ENCODE measurements at places on chromosomes 3 and 15. TPM values are rescaled to one million over a fixed set of nuclear protein-coding genes. Genes with fewer than 3 reads are reported as not detected.

DNA sequence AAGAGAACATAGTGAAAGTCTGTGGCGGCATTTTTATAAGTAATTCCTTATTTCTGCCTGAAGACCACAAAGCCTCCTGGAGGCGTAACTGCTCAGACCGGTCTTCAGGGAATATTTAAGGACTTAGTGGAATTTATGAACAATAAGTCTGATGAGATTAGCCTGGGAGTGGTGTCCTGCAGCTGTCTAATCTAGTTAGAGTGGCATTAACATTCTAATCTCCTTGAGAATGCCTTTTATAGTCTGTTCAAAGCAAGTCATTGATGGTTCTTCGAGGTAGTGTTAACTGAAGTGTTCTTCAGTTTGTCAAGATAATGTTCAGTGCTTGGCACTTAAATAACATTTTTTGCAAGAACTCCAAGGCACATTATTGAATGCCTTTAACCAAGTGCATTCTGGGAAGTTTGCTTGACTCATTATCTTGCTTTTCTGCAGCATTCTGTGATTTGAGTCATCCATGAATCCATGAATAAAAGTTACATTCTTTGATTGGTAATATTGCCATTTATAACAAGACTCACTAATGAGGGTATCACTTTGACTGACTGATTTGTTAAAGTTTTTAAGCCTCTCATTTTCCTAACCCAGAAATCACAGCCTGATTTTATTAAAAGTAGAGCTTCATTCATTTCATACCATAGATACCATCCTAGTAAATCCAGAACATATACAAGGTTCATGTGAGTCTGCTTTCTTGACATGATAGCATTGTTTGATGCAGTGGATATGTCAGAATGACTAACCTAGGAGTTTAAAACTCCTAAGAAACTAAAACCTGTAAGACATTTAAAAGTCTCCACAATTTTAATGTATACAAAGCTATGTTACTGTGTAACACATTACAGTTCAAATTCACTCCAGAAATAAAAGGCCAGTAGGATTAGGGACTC, 12.5 kb downstream of the RBM5 start:
- DNase-seq, result peak; percentile 37

Gene GCSAM
- not detected for total RNA-seq

DNA sequence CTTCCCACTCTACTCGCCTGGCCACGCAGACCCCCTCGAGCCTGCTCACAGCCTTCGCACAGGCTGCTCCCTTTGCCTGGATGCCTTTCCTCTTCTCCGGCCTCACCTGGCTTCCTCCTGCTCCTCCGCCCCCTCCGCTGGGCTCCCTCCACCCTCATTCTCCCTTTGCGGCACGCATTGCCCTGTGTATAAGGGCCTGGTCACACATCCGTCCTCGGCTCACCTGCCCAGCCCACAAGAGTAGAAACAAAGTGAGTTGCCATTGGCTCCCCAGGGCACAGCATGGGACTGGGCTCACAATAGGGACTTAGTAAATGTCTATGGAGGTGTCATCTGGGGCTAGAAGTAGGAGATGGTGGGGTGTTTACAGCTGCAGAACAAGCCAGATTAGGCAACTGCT, 4.2 kb downstream of the PLXND1 start:
- DNase-seq, result no peak

DNA sequence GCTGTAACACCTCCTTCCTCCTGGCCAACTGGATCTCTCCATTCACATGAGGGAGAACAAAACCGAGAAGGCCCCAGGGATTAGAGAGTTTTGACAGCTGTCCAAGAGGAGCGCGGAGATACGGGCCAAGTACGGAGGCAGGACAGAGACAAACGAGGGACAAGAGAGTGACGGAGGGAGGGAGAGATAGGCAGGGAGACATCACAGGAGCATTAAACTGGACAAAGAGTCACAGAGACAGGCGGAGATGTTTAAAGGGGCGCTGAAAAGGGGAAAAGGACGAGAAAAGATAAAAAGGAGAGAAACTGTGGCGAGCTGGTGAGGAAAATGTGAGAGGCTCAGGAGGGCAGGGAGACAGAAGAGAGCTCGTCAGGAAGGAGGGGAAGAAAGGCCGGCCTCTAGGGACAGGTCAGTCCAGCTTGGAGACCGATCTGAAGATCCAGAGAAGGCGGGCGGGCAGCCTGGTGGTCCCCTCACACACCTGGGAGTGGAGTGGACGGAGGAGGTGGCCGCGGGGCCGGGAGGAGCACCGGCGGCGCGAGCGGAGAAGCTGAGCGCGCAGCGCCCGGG, 40.5 kb upstream of the ROPN1 start:
- peak; percentile 70 for DNase-seq

DNA sequence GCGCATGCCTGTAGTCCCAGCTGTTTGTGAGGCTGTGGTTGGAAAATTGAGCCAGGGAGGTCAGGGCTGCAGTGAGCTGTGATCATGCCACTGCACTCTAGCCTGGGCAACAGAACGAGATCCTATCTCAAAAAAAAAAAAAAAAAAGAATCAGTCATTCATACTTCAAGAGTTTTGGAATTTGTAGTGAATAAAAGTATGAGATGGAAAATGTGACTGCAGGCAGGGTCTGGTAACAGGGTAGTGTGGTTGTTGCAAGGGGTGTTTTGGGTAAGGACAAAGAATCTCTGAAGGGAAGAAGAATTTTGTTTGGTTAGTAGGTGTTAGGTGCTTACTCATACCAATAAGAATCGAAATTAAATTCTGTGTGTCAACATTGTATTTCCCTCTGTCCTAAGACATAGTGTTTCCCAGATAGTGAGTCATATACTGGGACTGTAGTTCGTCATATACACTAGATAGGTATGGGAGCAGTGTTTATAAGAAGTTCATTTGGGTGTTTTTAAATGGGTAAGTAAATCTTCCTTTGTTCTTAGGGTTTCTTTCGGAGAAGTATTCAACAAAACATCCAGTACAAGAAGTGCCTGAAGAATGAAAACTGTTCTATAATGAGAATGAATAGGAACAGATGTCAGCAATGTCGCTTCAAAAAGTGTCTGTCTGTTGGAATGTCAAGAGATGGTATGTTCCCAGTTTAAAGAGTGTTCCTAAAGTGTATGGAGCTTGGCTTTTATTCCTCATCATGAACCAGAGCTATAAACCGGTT, 14.2 kb downstream of the NR1D2 start:
- peak; percentile 79 for DNase-seq

DNA sequence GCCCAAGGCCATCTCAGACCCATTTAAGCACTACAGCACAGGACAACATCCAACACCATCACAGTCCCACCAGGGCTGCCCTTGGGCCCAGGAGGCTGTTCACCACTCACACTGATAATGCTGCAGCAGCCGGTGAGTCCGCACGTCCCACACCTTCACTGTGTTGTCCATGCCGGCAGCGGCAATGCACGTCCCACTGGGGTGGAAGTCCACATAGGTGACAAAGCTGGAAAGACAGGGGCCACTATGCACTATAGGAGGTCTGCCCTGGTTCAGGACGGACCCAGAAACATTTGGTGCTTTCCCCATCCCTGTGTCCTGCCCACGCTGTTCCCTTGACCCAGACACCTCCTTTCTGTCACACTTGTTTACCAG, 8.5 kb downstream of the POC1A start:
- DNase-seq, result no peak

Gene C3orf33
- total RNA-seq, result 3.4 TPM

Gene GOLGA6A
- not detected for total RNA-seq

GRCh38 chr3:128922804-128923459, 43.5 kb downstream of the ACAD9 start:
- no peak for DNase-seq

DNA sequence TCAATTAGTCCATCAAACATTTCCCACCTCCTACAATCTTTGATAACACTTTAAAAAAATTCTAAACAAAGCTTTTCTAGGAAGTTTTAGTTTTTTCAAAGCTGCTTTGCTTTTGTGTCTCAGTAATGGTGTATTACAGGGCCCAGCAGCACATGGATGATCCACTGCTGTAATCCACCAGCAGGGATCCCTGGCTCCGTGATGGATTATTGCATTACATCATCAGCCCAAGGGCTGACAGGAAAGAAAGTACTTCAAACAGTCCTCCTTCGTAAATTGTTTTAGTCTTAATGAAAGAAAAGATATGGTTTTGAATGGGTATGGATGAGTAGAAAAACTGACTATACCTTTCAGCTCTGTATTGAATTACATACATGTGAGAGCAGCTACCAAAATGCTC, 688.9 kb upstream of the NAALADL2 start:
- DNase-seq, result no peak

DNA sequence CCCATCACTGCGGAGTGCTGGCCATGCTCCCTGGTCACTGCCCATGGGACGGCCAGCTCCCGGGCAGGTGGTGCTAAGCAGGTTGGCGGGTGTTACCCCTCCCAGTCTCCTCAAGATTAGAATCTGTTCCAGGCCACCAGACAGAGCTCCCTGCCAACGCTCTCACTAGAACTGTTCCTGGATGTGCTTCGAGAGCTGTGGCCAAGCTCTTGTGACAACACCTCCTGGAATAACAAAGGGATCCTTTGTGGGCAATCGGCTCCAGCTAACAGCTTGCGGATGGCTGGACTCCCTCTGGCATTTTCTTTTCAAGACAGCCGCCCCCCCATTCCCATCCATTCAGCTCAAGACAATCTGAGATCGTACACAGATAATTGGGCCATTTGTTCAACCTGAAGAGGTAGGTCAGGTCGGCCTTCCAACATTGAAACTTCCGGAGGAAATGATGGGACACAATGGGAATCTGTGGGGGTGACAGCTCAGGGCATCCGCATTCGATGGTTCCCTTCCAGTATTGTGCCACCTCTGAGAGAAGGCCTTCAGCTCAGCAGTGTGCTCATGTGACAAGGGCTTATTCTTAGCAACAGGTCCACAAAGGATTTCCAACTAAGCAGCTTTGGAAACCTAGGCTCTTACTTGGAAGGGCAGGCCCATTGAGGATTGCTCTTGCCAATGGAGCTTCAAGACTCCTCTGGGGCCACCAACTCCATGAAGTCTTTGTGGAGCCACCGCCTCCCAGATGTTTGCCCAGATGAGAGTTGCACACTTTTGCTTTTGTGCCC, 11.6 kb upstream of the EPHB3 start:
- DNase-seq, result no peak

Gene STAB1
- not detected for total RNA-seq

DNA sequence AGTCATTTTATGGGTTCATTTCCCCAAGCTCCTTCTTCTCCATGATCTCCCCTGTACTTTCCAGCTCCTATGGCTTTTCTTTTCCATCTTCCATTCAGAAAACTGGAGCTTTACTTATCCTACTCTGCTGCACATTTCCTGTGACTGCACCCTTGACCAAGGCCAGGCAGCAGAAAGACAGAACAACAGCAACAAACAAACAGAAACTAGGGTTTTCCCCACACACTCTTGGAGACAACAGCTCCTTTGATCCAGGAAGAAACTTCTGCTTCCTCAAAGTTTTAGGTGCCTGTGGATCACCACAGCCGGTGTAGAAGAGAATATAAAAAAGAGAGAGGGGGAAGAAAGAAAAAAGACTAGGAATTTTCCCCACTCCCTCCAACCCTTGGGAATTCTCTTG, 342.3 kb upstream of the CFAP20DC start:
- no peak for DNase-seq

Gene CCR8
- not detected for total RNA-seq

GRCh38 chr3:176579711-176580185, 617.5 kb downstream of the TBL1XR1 start:
- DNase-seq, result no peak

DNA sequence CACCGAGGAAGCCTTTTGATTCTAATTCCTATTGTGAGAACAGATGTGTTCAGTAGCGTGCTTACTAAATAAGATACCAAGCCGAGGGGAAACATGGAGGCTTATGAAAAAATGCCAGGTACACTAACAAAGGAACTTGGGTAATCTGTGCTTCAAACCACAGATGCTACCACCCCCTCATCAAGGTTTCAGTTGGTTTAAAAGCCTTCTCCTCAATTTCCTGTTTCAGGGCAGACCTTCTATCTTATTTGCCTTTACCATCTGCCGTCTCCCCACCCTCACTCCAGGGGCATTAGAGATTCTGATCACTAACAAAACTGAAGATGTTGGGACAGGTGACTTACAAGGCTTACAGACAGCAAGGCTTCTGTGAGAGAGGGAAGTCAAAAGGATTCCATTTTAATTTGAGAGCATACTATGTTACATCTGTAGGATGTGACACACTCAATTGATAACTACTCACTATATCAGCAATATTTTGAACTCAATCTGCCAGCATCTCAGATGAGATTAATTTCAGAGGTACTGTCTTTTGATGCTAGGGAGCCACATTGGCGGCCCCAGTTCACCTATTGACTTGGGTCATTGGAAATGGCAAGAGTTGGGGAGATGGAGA, 60.6 kb upstream of the PLCL2 start:
- no peak for DNase-seq

DNA sequence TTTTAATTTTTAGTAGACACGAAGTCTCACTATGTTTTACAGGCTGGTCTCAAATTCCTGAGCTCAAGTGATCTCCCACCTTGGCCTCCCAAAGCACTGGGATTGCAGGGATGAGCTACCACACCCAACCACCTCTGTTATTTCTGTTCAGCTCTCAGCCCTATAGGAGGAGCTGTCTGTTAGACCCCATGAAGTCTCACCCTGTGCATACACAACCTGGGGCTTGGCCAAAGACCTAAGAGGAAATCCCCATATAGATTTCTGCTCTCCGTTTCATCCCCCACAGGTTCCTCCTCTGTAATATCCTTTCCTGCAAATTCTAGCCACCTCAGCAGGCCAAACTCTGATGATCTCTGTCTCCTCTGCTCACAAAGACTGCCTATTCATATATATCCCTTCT, 56.6 kb upstream of the CTDSPL2 start:
- DNase-seq, result no peak

- DNase-seq, result no peak
Measured at GRCh38 chr3:107426223-107426622, 49.0 kb downstream of the CCDC54 start.

DNA sequence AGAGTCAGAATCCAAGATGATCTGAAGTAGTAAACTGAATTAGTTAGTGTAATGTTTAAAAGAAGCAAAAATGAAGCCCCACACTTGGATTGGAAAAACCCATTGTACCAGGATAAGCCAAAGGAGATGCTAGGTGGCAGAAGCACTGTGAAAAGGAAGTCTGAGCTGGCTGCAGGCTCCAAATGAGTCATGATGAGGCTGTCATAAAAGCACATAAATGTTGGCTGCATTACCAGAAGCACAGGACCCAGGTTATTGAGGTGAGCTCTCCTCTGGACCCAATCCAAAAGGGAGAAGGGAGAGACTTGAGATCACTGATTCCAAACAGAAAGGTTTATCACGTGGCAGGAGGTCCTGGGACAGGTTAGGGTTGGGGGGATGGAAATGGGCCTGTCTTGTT, 3.2 kb upstream of the ACAN start:
- peak; percentile 39 for DNase-seq

Gene IREB2
- 16.4 TPM for total RNA-seq

- peak; percentile 42 for DNase-seq
Measured at GRCh38 chr15:90002428-90002844, 1.3 kb downstream of the ZNF710 start.

GRCh38 chr3:114242947-114243346, 5.6 kb upstream of the ZNF80 start:
- DNase-seq, result no peak

- DNase-seq, result no peak
Measured at GRCh38 chr3:138972941-138973340, 25.9 kb downstream of the FOXL2NB start.

Gene GOLGA6L4
- 0.69 TPM for total RNA-seq

Data from LHCN-M2 (cell line).